ENCODE measurements at places on chromosomes 13 and 19.

GRCh38 chr19:16113727-16114126 is 2.0 kb downstream of the RAB8A start:
- DNase-seq = no peak

DNA sequence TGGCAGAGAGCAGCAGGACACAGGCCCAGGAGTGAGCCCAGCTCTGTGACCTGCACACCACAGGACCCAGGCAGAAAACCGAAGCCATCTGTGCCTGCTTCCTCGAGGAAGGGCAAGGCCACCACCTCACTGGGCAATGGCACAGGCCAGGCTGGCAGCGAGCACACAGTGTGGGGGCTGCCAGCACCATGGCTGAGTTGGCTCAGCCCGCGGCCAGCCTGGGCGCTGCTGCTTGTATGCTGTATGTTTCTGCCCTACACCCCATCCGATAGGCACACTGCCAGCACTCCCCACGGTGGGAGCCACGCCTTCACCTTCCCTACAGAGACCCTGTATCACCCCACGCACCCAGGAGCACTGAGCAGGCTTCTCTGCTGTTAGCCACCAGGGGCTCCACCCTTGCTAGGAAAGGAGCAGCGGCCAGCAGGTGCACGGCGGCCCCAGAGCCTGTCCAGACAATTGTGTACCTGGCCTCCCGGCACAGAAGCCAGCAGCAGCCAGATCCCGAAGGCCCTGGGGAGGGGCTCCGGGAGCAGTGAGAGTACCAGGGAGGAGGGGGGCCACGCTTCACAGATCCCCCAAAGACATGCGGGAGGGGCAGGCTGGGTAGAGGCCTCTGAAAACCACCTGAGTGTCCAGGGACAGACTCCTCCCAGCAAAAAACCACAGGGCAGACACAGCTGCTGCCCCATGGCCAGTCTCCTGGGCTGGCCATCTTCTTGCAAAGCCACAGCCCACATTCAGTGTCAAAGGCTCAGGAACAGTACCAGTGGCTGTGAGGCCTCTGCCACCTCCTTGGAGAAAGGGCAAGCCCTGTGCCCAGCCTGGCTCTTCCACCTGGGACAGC is 56.1 kb downstream of the MLLT1 start:
- DNase-seq = no peak

- DNase-seq = no peak
These were observed 277.9 kb downstream of the ZNF536 start for GRCh38 chr19:30649934-30650614.

DNA sequence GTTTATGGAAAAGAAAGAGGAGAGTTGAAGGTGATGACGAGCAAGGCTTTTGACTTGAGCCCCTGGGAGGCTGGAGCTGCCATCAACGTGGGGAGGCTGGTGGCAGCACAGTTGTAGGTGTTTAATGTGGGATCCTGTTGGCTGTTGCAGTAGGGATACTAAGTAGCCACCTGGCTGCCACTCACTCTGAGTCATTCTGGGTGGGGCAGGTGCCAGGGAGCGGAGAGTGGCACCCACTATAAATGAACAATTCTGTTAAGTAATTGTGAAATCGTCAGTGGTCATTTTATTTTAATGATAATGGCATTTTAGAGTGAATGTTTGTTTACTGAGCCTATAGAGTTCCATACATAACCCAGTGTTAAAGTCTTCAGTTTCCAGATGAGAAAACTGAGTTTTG is 9.8 kb downstream of the ZNF317 start:
- no peak for DNase-seq

GRCh38 chr19:709196-709964 is 645 bp downstream of the PALM start:
- DNase-seq = no peak

DNA sequence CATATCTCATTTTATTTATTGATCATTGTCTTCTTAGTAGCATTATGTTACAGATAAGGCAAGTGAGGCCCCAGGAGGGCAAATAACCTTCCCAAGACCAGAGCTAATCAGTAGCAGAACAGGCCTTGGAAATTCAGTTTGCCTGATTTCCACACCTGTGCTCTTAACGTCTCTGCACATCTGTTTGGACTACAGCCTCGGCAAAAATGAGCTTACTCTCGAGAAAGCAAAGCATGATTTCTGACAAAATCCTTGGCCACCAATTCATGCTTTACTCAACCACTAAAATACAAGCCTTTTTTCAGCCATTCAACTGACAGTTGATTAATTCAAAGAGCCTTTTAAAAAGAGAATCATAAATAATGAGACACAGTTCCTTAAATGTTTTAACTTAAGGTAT is 309.3 kb upstream of the HTR2A start:
- DNase-seq = no peak

DNA sequence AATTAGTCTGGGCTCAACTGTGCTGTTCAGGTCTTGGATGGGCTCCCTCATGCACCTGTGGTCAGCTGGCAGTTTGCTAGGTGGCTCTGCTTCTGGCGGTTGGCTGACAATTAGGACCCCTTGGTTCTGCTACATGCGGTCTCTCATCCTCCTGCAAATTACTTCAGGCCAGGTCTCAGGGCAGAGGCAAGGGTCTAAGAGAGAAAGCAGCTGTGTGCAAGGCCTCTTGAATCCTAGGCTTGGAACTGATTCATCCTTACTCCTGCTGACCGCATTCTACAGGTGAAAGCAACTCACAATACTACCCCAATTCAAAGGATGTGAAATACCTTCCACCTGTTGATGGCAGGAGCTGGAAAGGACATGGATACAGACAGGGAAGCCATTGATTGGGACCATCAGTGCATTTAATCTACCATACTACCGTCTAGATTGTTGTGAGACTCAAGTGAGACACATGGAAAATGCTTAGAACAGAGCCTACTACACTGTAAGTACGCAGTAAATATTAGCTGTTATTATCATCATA is 19.1 kb downstream of the CBY2 start:
- no peak for DNase-seq

GRCh38 chr13:23348262-23349127 is 85.0 kb downstream of the SACS start:
- DNase-seq = no peak

GRCh38 chr13:24625331-24625731 is 54.9 kb upstream of the ATP12A start:
- DNase-seq = no peak

DNA sequence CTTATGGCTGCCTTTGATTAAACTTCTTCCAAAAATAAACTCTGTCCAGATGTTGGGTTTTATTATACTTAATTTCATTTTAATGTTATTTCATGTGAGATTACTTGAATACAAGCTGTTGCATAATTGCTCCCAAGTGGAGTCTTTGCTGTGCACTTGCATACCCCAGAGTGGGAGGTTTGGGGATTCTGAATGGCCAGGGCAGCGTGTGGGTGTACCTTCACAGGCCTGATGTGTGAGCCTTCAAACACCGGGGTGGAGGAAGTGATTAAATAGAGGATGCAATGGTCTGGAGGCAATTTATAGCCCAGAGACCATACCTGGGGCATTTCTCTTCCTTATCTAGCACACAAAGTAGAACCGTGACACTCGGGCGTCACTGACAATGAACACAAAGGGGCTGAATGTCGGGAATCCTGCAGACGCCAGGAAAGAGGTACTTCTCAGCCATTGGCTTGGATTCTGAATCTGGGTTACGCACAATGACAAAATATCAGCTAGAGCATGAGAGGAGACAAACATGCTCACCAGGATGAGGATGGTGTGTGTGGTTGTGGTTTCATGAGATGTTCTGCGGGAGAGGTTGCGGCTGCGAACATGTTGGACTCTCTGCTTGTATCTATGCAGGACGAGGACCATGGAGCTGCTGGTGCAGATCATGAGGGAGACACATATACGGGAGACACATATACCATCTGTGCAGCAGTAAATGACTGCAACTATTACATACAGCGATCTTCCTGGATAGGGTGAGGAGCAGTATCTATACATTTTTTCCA is 7.1 kb upstream of the LILRA5 start:
- no peak for DNase-seq

DNA sequence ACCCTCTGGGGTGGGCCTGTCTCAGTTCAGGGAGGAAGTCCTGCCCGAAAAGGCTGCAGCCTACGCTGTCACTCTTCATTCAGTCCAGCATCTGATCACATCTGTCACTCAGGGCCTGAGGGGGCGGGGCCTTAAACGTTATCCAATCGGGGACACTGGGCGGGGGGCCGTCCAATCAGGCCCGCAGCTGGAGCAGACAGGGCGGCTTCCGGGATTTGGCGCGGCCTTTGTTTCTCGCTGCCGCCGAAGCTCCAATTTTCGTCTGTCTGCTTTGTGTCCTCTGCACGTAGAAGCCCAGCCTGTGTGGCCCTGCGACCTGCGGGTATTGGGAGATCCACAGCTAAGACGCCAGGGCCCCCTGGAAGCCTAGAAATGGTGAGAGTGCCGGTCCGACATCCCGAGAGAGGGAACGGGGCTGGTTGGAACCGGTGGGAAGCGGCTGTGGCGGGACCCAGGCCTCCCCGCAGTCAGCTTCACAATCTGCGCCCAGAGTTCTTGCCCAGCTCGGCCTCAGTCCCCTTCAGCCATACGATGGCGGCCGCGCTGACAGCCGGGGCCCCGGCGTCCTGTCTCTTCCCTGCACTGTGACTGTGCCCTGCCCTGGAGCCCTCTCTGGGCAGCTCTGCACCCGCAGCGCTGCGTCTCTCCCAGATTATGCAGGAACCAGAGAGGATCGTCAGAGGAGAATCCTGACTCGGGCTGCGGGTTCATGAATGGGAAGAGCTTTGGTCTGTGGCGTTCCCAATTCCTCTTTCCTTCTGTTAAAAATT is at the start of gene ZNF730:
Gene ZNF730, plus strand, starts transcription at position 224 of the 770 bp plus-strand sequence. Its CDS starts 149 bp downstream, at position 373.
- DNase-seq = peak; percentile 39

GRCh38 chr13:113732961-113733950 is 25.8 kb upstream of the TMEM255B start:
- no peak for DNase-seq

Measured in activated naive CD4-positive, alpha-beta T cell (primary cell).